ENCODE measurements at places on chromosomes 7 and 10. TPM values are rescaled to one million over a fixed set of nuclear protein-coding genes. Genes with fewer than 3 reads are reported as not detected.

DNA sequence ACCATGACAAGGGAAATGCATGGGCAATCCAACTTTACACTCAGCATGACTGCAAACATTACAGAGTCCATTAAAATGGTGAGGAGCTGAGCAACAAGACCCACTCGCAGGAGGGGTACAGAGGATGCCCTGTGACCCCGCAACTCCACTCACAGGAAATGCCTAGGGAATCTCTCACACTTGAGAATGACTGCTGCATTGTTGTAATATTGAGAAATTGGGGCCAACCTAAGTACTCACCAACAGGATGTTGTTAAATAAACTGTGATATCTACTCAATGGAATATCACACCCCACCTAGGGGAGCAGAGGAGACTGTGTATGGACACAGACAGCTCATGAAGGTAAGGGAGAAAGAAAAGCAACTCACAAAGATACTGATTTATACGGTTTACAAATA is 53.4 kb upstream of the CAMK2B start:
- DNase-seq = no peak
- no peaks in the 10 kb centered on the region for H3K4me1 ChIP-seq
- H3K27me3 ChIP-seq = no peaks in the 10 kb centered on the region
- no peak overlapping the region for H3K27ac ChIP-seq

DNA sequence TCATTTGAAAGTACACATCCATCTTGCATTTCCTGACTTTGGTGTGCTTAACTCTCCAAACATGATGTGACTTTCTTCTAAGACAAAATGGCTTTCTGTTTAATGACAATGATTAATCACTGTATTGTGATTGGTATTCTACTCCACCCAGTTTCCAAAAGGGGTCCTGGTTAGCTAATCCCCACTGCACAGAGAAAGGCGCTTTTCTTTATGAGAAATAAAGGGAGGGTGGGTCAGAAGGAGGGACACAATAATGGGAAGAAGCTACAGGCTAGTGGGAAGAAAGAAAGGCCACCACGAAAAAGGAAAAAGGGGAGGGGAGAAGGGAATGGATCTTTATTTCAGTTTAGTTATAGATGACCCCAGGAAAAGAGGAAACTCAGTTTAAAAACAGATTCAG is 69.2 kb downstream of the PRTFDC1 start:
- no peak for DNase-seq
- no peaks in the 10 kb centered on the region for H3K36me3 ChIP-seq
- H3K27ac ChIP-seq = no peak overlapping the region
- H3K27me3 ChIP-seq = no peaks in the 10 kb centered on the region
- no peak overlapping the region for H3K4me3 ChIP-seq
- peaks cover 71% of the 10 kb centered on the region for H3K4me1 ChIP-seq

PODXL gene
- polyA plus RNA-seq = 0.62 TPM

- DNase-seq = no peak
- H3K27ac ChIP-seq = no peak overlapping the region
- no peaks in the 10 kb centered on the region for H3K4me1 ChIP-seq
- no peaks in the 10 kb centered on the region for H3K27me3 ChIP-seq
Measured at GRCh38 chr10:12521423-12521822, 172.1 kb downstream of the CAMK1D start.

- no peak overlapping the region for H3K4me3 ChIP-seq
- H3K27me3 ChIP-seq = no peaks in the 10 kb centered on the region
- no peak overlapping the region for H3K27ac ChIP-seq
- no peak for DNase-seq
- H3K36me3 ChIP-seq = no peaks in the 10 kb centered on the region
Measured at GRCh38 chr10:72794260-72794659, 99.3 kb upstream of the OIT3 start.

GRCh38 chr7:151247611-151248345 is 716 bp downstream of the SMARCD3 start:
- H3K27ac ChIP-seq = no peak overlapping the region
- peak overlapping the region; percentile 43 for H3K4me3 ChIP-seq
- no peaks in the 10 kb centered on the region for H3K36me3 ChIP-seq
- DNase-seq = no peak
- H3K27me3 ChIP-seq = peaks cover 35% of the 10 kb centered on the region
- peaks cover 48% of the 10 kb centered on the region for H3K4me1 ChIP-seq

CLDN3 gene
- polyA plus RNA-seq = not detected

ANKRD30A gene
- polyA plus RNA-seq = not detected

PARD3 gene
- not detected for polyA plus RNA-seq

SUN3 gene
- not detected for polyA plus RNA-seq

DNA sequence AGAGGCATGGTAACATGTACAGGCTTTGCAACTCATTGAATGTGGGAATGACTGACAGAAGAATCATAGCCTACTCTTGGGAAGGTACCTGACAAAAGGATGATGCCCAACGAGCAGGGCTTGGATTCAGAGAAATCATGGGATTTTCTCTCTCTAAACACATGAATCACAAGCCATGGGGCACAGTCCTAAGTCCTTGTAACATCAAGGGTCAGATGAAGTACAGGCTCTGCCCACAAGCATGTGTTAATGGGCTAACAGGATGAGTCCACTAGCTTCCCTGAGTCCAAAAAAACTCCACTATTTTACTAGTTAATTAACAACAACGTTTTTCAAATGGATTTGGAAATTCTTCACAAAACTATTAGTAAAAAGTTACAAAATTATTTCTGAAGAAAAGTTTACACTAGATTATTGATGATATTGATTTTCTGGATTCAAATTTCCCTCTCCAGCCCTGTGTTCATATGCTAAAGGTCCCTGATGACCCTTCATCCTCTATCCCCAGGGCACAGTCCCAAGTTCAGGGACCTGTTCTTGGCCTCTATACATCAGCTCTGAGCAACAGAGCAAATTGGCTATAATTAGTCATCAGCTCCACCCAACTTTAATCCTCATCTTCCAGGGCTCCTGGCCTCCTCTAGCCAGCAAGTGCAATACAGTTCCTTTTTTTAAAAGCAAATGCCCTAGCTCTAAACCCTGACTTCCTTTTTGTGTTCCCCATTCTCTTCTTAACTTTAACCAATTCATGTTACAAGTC is 99.8 kb downstream of the GSAP start:
- no peak overlapping the region for H3K27ac ChIP-seq
- no peaks in the 10 kb centered on the region for H3K27me3 ChIP-seq
- H3K4me3 ChIP-seq = no peak overlapping the region
- DNase-seq = no peak
- no peaks in the 10 kb centered on the region for H3K4me1 ChIP-seq
- H3K36me3 ChIP-seq = no peaks in the 10 kb centered on the region

DNA sequence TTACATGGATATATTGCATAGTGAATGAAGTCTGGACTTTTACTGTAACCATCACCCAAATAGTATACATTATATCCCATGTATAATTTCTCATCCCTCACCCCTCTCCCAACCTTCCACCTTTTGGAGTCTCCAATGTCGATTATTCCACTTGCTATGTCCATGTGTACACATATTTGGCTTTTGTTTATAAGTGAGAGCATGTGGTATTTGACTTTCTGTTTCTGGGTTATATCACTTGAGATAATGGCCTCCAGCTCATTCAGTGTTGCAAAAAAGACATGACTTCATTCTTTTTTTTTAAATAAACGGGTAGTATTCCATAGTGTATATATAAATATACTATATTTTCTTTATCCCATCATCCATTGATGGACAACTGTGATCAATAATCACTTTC is 288.6 kb upstream of the BMPER start:
- no peaks in the 10 kb centered on the region for H3K27me3 ChIP-seq
- DNase-seq = no peak
- no peak overlapping the region for H3K27ac ChIP-seq
- H3K36me3 ChIP-seq = no peaks in the 10 kb centered on the region

GRCh38 chr7:139543801-139544603 is 20.5 kb downstream of the CLEC2L start:
- H3K27me3 ChIP-seq = no peaks in the 10 kb centered on the region
- H3K4me1 ChIP-seq = no peaks in the 10 kb centered on the region
- H3K4me3 ChIP-seq = no peak overlapping the region
- no peaks in the 10 kb centered on the region for H3K36me3 ChIP-seq
- peak overlapping the region; percentile 16 for H3K27ac ChIP-seq

- DNase-seq = no peak
- H3K27ac ChIP-seq = no peak overlapping the region
- H3K27me3 ChIP-seq = peaks cover 4% of the 10 kb centered on the region
- no peaks in the 10 kb centered on the region for H3K4me1 ChIP-seq
- H3K36me3 ChIP-seq = no peaks in the 10 kb centered on the region
Measured at GRCh38 chr10:114195079-114195478, 15.9 kb downstream of the TDRD1 start.

HIBADH gene
- polyA plus RNA-seq = 33.8 TPM

DNA sequence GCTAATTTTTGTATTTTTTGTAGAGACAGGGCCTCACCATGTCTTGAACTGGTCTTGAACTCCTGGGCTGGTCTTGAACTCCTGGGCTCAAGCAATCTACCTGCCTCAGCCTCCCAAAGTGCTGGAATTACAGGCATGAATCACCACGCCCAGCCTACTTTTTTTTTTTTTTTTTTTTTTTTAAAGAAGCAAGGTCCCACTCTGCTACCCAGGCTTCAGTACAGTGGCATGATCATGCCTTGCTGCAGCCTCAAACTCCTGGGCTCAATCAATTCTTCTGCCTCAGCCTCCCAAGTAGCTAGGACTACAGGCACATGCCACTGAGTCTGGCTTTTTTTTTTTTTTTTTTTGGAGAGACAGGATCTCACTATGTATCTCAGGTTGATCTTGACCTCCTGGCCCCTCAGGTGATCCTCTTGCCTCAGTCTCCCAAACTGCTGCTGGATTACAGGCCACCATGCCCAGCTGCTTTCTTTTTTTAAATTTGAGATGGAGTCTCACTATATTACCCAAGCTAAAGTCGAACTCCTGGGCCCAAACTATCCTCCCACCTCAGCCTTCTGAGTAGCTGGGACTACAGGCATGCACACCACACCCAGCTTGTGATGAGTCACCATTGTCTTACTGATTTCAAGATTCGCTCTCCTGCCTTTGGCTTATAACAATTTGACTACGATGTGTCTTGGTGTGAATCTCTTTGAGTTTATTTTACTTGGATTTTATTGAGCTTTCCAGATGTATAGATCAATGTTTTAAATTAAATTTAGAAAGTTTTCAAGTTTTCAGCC is 9.0 kb downstream of the RPEL1 start:
- no peaks in the 10 kb centered on the region for H3K27me3 ChIP-seq
- no peaks in the 10 kb centered on the region for H3K4me1 ChIP-seq
- DNase-seq = no peak
- H3K27ac ChIP-seq = no peak overlapping the region

GRCh38 chr7:131359136-131359776 is 31.6 kb downstream of the MKLN1 start:
- no peaks in the 10 kb centered on the region for H3K27me3 ChIP-seq
- H3K36me3 ChIP-seq = no peaks in the 10 kb centered on the region
- peaks cover 45% of the 10 kb centered on the region for H3K4me1 ChIP-seq
- no peak overlapping the region for H3K4me3 ChIP-seq
- DNase-seq = no peak

DNA sequence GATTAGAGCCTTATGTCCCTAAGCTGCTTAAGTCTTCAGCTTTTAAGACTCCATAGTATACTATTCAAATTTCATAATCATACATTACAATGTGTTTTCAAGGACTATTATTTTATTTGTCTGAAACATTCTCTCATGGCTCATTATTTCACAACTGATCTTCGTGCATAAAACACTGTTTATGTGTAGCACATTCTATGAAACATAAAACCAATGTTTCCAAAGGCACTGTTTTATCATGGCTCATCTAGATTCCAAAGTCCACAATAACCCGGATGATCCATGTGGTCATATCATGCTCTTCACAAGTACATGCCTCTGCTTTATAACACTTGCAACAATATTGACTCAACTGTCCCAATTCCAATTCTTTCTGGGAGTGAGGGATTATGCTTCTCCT is 806.1 kb downstream of the TNS3 start:
- H3K36me3 ChIP-seq = no peaks in the 10 kb centered on the region
- H3K27ac ChIP-seq = no peak overlapping the region
- H3K27me3 ChIP-seq = no peaks in the 10 kb centered on the region
- no peak overlapping the region for H3K4me3 ChIP-seq
- no peak for DNase-seq

TSPAN33 gene
- 11.6 TPM for polyA plus RNA-seq

DNA sequence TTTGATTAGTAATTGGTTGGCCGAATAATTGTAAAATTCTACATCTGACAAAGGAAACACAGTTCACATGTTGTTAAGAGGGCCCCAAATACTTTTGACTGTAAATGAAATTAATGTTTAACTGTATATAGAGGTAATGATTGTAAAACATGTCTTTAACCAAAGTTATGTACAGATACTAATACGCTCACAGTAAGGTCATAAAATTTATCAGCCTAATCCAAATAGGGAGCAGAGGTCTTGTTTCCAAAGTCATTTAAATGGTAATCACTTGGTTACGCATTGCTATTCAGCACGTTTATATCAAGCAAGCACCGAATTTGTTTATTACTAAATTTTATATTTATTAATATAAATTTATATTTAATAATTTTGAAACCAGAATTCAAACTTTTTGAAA is 1.4 kb downstream of the PHYHIPL start:
- H3K4me3 ChIP-seq = no peak overlapping the region
- no peaks in the 10 kb centered on the region for H3K36me3 ChIP-seq
- no peaks in the 10 kb centered on the region for H3K27me3 ChIP-seq

DNA sequence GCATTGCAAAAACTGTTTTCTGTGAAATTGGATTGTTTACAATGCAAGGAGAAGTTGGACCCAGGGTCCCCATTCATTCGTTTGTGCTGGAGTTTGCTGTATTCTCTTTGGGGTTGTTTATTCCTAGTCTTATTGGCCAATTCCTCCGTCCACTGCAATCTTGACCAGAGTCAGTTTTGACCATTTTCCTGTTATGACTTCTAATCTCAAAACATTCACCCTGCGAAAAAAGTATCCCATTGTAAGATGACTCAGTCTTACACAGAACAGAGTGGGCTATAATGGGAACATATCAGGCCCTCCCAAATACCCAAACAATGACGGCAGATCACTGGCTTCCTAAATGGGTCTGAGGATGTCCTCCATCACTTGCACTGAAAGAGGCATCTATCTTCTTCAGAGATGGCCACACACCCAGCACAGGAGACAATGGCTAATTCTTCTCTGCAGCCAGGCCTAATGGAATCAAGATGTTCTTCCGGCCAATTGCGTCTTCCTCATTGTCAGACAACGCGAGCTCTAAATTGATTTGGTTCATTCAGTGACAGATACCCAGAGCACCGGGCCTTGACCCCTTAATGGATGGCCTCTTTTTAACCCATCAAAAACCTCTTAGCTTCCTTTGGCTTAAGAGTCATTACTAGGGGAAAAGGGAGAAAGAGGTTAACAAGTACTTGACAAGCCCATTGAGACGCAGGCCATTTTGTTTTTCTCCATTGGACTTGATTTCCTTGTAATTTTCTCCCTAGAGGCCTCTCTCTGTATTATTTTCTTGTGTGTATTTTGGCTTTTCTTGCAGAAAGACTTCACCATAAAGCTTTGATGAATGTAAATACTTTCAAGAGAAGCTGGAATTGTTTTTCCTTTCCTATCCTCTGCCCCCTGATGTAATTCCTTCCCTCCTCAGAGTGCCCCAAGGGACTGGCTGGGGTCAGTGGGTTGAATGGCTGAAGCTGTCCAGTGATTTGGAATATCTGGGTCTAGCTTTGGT is 129.6 kb downstream of the PRPF18 start:
- DNase-seq = no peak
- H3K27ac ChIP-seq = no peak overlapping the region
- no peak overlapping the region for H3K4me3 ChIP-seq
- peaks cover 11% of the 10 kb centered on the region for H3K4me1 ChIP-seq
- H3K36me3 ChIP-seq = no peaks in the 10 kb centered on the region
- H3K27me3 ChIP-seq = no peaks in the 10 kb centered on the region

DNA2 gene
- 0.55 TPM for polyA plus RNA-seq

GRCh38 chr10:75091146-75091545 is 20.3 kb upstream of the SAMD8 start:
- H3K36me3 ChIP-seq = no peaks in the 10 kb centered on the region
- H3K4me1 ChIP-seq = no peaks in the 10 kb centered on the region
- H3K4me3 ChIP-seq = no peak overlapping the region
